ENCODE measurements at places on chromosomes 12 and 14.

DNA sequence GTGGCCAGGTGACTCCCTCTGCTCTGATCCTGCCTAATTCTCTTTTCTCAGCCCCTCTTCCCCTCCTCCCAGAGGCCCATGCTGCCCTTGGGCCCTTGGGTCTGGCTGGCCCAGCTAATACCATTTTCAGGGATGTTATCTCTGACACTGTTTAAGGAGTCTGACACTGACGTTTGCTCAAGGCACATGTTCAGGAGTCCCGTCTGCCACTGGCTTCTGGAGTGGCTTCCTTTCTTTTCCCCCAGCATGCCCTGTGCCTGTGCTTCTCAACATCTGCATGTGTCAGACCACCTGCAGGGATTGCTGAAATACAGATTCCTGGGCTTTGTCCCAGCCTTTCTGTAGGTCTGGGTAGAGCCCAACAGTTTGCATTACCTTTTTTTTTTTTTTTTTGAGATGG lies 128.9 kb downstream of the BCL11B start:
- DNase-seq: no peak

DNA sequence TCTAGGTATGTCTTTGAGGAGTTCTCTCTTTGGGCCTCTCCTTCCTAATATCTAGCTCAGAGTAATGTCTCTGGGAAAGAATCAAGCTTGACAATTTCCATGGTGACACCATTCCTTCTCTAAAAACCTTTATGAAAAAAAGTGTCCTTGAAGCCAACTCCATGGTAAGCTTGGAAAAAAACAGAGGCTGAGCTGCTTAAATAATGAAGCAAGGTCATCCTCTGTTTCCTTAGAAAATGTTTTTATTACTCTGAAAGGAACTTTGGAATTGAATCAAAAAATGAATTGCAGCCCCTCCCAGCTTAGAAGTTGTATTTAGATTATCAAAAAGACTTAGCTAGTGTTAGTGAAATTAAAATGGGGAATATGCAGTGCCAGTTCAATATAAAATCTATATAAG lies 166.1 kb upstream of the KITLG start:
- no peak for DNase-seq

DNA sequence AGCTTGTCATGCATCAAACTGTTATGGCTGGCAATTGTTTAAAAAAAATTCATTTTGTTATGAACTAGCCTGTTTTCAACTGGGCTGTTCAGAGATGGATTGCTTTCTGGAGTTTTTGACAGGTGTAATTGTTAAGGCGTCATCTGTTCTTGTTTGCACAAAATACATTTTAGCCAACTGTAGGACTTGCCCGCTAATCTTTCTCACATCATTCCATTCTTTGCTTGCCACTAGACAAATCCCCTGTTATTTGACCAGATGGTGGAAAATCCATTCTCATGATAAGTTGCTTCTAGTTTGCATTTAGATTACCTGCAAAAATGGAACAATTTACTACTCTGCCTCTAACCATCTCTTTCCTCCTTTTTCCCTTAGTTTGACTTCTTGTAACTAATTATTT lies 114.3 kb downstream of the NPAS3 start:
- no peak for DNase-seq

DNA sequence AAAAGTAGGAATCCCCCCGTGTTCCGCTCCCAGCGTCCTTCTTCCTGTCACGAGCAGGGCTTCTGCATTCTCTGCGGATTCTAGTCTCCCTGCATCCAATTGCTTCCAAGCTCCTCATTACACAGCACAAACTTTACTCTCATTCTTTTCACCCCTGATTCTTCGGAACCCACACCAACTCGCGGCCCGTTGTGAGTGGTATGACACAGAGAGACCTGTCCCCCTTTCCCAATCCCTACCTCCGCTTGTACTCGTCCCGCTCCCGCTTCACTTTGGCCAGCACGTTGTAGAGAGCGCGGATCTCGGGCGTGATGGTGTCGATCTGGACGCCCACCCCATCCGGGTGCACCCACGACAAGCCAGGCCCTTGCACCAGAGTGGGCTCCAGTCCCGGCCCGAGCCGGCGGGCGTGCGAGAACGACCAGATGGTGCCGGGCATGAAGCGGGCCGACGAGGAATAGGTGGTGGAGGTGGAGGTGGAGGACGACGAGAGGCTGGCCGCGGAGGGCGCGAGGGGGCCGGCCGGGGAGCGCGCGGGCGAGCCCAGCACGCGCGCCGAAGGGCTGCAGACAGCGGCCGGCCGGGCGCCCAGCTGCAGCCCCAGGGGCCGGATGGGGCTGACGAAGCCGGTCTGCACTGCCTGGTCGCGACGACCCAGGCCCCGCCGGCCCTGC lies 687 bp downstream of the IFFO1 start:
- no peak for DNase-seq

GRCh38 chr14:64947710-64948611 lies 5.4 kb upstream of the GPX2 start:
- DNase-seq: no peak

GRCh38 chr12:113071135-113072112 lies 14.9 kb downstream of the DTX1 start:
- DNase-seq: no peak

DNA sequence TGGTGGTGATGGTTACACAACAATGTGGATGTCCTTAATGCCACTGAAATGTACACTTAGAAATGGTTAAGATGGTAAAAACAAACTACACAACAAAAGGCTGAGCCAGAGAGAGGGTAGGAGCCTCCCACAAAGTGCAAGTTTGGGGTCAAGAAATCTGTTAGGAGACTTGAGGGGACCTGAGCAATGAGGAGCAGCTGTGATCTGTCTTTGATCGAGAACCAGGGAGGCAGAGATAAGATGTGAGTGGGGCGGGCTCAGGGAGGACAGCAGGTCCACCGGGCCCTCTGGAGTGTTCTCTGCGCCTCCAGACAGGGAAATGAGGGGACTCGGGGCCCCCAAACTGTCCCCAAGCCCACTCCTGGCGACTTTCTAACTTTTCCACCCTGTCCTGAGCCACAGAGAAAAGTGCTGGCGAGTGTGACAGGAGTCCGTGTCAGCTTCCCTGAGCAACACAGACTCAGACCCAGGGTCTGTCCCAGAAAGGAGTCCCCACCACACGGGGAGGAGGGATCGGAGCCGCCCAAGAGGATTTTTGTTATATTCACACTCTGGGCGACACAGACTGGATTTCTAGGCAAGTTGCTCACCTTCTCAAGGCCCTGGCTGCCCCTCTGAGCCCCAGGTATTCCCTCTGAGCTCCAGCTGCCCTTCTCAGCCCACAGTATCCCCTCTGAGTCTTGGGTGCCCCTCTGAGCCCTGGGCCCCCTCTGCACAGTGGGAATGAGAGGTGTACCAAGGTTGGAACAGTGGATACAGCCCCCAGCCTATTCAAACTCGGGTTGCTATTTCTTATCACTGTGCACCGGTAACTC lies 11.5 kb upstream of the SCARB1 start:
- no peak for DNase-seq

DNA sequence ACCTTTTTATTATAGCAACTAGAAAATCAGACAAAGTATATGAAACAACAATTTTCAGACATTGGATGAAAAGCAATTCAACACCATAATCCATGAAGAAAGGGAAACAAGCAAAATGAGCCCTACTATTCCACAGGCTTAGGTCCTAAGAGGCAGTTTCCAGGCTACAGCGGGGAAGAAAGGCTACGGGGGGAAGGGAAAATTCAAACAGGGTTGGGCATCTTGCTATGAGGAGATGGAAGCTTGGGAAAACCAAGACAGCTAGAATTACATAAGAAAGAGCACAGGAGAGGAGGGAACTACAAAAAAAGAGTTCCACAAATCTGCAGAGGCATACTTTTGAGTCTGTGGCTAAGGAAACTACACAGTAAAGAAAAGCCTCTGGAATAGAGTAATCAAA lies 356.0 kb upstream of the CLEC14A start:
- no peak for DNase-seq

GRCh38 chr14:101127224-101127623 lies 223.7 kb upstream of the RTL1 start:
- no peak for DNase-seq

DNA sequence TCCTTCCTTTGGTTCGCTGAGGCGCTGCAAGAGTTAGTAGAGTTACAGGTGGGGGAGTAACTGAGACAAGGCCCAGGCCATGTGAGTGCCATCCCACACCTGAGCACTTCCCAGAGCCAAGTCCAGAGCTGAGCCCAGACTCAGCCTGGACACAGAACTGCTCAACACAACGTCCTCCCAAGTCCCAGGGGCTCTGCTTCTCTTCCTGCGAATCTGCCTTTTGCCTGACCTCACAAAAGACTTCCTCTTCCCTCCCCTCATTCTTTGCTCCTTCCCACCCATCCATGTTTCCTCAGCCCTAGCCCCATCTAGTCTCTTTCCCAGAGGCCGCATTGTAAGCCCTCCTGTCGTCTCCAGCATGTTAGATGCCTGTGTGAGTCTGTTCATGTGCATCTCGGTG lies 16.6 kb upstream of the MCRS1 start:
- no peak for DNase-seq

DNA sequence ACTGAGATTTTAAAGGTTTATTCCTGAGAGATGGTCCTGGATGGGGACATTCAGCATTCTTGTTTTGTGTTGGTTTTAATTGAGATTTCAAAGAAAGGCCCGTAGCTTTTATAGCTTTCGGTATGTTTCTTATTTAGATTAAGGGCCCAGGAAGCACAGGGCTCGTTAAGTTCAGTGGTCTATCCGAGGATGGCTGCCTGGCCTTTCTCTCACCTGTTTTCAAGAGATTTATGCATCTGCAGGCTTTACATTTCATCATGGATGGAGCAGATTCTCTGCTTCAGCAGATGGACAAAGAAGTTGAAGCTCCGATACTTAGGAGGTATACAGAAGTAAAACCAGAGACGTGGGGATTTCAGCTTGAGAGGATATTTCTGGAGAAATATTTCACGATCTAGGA lies 16.0 kb downstream of the FZD10 start:
- DNase-seq: no peak

GRCh38 chr14:53022593-53022992 lies 71.7 kb upstream of the FERMT2 start:
- no peak for DNase-seq

DNA sequence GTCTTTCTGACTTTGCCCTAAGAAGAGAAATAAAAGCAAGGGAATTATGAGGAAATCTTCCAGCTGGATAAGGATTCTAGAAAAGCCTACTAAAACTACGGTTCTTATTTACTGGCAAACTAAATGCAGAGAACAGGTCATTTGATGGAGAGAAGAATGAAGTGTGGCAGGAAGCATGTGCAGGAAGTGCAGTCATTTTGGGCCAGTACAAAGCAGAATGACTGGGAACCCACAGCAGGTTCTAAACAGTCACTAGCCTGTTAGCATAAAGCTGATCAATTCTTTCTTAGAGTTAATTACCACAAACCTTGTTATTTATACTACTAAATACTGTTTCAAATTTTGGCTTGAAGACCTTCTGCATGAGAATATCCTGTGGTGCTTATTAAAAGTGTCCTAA lies 36.7 kb downstream of the CFAP54 start:
- no peak for DNase-seq

GRCh38 chr14:25108959-25109358 lies 59.0 kb upstream of the STXBP6 start:
- no peak for DNase-seq

- no peak for DNase-seq
Observed at GRCh38 chr12:109766251-109766778, 52.7 kb downstream of the FAM222A start.

GRCh38 chr14:86221755-86222154 lies 691.8 kb downstream of the FLRT2 start:
- no peak for DNase-seq

- DNase-seq: no peak
Observed at GRCh38 chr12:2654311-2654710, 140.5 kb upstream of the FKBP4 start.

GRCh38 chr14:102629808-102630350 lies 37.4 kb downstream of the RCOR1 start:
- DNase-seq: no peak

DNA sequence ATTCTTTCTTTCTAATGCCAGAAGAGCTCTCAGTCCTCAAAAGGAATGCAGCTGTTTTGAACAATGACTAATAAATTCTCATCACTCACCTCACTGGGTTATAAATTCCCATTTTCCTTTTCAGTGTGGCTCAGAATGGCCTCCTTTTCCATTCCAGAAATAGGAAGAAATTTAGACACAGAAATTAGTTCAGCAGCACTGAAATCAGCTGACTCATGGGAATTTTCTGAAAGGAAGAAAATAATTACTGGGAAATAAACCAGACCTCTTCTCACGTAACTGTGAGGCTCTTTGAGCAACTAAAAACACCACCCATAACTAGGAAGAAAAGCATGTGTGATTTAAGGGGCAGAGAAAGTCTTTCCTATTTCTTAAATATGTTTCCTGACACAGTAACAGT lies 23.8 kb downstream of the CD163 start:
- DNase-seq: no peak

All from kidney epithelial cell (primary cell).